ENCODE measurements at places on chromosomes 2 and 18.

GRCh38 chr2:236823041-236823629, 253.5 kb downstream of the ACKR3 start:
- DNase-seq = no peak

- no peak for DNase-seq
Observed at GRCh38 chr18:47683774-47684173, 246.7 kb downstream of the SMAD2 start.

DNA sequence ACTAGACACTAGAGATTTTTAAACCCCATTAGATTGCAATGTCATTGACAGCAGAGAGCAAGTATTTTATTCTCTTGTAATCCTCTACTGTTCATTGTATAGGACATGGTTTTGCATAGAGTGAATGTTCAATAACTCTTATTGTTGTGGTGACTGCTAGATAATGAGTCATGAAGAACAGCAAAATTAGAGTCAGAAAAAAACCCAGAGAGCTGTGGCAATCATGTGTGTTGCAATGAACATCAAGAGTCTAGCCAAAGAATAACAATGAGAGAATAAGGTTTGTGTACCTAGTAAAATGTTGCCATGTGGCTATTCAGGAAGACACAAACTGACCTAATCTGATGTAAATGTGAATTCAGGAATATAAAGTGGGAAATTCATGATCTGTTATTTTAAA, 684.0 kb downstream of the DSC3 start:
- no peak for DNase-seq

DNA sequence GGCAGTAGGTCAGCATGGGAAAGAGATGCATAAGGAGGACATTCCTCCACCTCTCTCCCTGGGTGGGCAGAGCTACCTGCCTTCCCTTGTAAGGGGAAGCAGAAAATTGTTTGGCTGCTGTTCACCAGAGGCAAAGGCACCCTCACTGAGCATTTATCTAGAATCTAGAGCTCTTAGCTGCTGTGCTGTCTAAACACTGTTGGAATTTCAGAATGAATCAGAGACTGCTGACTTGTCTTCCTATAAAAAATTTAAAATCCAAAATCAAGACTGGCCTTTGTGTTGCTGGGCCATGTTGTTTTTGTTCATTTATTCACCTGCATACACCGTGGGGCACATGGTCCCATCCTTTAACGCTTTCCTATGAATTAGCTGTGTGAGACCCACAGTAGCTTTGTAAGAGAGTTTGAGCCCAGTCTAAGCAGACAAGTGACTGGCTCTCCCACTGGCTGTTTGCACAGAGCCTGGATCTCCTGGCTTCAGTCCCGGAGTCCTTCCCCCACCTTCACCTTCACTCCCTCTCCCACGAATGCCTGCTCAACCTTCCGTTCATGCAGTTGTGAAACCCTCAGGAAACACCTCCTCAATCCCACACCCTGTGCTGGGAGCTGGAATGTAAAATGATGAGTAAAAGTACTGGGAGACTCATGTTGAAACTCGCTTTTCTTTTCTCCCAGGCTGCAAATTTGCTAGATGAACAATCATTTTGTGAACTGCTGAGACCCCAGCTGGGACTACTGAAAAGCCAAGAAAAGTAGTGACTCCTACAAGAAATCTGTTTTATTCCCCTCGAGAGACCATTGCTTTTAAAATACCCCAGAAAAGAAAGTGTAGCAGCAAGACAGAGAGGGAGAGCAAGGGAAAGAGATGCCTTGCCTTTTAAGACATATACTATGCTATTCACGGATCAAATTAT, 76.2 kb downstream of the FAM168B start:
- DNase-seq = no peak

DNA sequence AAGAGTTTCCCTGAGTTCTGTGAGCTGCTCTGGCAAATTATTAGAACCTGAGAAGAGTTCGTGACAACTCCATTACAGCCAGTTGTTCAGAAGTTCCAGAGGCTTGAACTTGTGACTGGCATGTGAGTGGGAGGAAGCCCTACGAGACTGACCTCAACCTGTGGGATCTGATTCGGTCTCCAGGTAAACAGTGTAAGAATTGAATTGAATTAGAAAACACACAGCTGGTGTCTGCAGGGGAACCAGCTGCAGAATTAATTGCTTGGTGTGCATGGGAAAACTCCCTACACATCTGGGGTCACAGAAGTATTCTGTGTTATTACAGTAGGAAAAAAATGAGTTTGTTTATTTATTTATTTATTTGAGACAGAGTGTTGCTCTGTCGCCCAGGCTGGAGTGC, 14.0 kb upstream of the ITSN2 start:
- no peak for DNase-seq

DNA sequence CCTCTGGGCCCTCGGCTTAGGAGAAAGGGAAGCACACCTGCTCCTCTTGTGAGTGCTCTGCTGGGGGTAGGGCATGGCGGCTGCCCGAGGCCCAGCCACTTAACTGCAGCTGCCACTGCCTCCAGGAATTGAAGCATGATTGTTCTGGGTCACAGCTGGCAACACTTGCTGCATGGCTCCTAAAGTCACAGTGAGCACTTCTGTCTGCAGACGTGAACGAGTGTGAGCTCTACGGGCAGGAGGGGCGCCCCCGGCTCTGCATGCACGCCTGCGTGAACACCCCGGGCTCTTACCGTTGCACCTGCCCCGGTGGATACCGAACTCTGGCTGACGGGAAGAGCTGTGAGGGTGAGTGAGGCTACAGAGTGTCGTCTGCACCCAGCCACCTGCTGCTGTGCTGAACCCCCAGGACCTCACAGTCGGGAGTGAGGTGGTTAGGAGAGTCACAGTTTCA, 44.4 kb downstream of the FBLN7 start:
- DNase-seq = no peak

- no peak for DNase-seq
Observed at GRCh38 chr2:238643400-238643907, 204.4 kb upstream of the TWIST2 start.

DNA sequence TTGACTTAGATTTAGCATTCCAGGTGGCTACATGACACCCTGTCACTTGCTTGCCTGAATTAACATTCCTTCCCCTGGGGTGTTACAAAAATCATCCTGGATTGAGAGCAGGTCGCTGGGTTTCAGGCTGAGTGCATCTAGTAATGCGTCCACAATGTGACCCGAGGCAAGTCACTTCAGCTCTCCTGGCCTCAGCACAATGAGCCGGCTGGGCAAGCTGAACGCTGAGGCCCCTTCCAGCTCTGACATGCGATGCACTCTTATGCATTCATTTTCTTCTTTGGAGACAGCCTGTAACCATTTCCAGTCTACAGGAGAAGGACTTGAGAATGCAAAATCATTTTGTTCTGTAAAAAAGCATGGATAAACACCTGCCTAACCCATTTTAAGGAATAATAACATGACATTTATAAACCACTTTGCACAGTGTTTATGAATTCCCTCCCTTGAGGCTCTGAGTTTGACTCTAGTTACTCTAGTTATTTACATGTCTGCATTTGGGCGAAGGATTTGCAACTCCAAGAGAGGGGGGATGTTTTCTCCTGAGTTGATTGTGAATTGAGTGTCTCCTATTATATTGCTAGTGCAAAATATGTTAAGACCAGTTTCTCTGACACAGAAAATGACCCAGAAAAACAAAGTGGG, 63.0 kb upstream of the CPO start:
- no peak for DNase-seq

DNA sequence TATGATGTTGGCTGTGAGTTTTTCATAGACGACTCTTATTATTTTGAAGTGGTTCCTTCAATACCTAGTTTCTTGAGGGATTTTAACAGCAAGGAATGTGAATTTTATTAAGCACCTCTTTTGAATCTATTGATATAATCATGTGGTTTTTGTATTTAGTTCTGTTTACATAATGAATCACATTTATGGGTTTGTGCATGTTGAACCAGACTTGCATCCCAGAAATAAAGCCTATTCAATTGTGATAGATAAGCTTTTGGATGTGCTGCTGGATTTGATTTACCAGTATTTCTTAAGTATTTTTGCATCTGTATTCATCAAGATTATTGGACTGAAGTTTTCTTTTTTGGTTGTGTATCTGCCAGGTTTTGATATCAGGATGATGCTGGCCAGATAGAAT, 131.6 kb upstream of the SCN7A start:
- no peak for DNase-seq

DNA sequence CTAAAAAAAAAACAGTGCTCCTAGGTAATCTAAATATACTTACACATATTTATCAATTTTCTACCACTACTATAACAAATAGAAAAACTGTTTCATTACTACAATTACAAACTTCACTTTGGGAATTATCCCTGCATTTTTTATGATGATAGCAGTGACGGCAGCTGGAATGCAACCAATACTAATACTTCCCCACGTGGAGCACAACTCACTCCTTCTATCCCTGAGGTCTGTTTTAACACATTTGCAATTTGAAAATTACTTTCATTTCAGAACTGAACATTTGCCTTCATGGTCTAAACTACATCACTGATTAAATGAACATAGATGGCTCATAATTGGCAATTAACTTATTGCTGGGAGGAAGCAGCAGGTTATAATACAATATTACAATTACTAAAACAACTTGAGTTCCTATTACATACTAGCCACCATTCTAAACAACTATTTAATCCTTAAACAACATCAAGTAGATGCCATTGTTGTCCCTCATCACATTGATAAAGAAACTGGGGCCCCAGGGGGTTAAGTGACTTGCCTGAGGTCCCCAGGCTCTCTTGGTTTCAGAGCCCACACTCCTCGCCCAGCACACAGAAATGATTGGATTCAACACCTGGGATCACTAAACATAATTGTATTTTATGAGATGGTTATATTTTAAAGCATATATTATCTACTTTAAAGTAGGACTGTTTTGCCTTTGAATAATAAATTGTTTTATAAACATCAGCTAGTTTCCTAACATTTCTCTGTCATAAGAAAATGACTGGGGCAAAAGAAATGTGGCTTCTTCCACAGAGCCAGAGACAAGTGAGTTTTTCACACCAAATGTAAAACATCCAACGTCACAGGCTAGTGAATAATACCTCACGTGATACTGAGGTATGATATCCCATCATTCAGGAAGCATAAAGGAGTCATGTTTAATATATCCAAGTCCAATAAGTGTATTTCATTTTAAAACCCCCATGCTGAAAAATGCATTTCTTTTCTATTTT, 6.2 kb downstream of the COLEC12 start:
- DNase-seq = no peak

GRCh38 chr2:235055891-235056516, 104.2 kb downstream of the SH3BP4 start:
- DNase-seq = no peak

GRCh38 chr2:155062922-155063258, 364.4 kb downstream of the KCNJ3 start:
- DNase-seq = no peak

- DNase-seq = no peak
Observed at GRCh38 chr18:66867653-66868052, 263.8 kb upstream of the CDH19 start.

GRCh38 chr2:33240178-33240577, 236.3 kb upstream of the RASGRP3 start:
- DNase-seq = no peak

- DNase-seq = no peak
Observed at GRCh38 chr2:43025709-43026295, 200.6 kb downstream of the ZFP36L2 start.

- no peak for DNase-seq
Observed at GRCh38 chr2:173077506-173078177, 2.0 kb downstream of the MAP3K20 start.

GRCh38 chr18:45449418-45450227, 165.7 kb upstream of the SLC14A2 start:
- no peak for DNase-seq

DNA sequence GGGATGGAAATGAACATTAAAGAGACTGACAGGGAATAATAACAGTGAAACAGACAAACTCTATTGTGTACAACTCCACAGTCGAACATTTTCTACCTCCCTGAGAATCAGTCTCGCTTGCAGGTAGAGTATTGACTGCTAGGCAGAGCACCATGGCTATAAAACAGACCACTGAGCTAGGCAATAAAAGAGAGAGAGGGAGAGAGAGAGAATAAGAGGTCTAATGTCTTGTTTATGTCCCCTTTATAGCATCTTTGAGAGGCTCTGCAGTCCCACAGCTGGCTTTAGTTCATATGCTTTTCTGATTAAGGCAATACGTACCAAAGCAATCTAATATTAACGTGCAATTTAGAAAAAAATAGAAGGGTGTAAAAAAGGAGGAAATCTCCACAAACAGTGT, 652.6 kb downstream of the NRXN1 start:
- DNase-seq = no peak

GRCh38 chr2:171785450-171785849, 98.2 kb downstream of the DYNC1I2 start:
- no peak for DNase-seq

GRCh38 chr2:162143969-162144368, 8.1 kb downstream of the GCG start:
- DNase-seq = no peak

DNA sequence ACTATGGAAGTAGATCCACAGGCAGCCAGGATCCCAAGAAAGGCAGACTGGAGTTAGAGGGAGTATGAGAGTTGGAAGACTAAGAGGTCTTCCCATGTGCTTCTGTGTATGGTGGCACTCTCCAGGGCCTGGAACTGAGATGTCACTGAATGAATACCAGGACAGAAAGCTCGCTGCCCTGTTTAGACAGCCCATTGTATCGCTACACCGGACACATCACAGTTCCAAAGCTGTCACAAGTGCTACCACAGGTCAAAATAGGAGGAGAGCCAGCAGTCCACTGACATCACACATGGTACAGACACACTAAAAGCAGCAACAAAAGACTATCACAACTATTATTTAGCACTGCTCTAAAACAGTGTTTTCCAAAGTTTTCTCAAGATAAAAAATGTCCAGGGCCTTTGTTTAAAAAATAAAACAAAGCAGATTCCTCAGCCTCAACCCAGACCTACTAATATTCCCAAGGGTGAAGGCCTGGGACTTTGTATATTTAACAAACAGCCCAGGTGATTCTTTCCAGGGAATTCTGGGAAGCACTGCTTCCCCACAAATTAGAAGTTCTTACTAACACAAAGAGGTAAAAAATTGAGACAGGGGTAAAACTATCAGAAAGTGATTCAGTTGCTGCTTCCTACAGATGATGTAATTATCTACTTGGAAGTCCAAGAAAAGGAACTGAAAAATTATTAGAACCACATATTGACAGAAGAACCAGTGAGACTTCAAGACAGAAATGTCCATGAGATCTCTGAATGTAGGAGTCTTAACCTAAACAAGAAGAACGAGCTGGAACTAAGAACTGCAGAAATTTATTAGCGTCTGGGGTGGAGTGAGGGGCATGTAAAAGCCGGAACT, 116.0 kb downstream of the DTNB start:
- no peak for DNase-seq

DNA sequence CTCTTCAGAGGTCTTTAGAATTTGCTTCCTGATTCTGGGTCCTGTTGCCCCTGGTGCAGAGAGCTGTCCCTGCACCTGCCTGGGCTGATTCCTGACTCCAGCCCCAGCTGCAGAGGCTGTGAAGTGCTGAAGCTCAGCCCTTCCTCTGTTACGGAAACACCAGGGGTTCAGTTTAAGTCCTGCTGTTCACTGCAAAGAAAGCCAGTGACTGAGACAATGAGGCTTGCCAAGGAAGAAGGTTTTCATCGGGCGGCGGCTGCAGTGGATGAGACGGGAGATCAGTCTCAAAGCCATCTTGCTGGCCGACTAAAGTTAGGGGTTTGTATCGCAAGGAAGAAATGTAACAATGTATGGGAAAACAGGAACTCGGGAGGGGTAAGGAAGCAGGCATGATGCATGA, 142.4 kb upstream of the ZNF236 start:
- DNase-seq = no peak
